ENCODE measurements at places on chromosomes 6 and 20. TPM values are rescaled to one million over a fixed set of nuclear protein-coding genes. Genes with fewer than 3 reads are reported as not detected.

Gene HLA-DQB1
- total RNA-seq = not detected

Gene IER3
- total RNA-seq = 148 TPM

Gene COX4I2
- total RNA-seq = not detected

Gene EBF4
- total RNA-seq = 9.6 TPM

Gene ARMH2
- total RNA-seq = not detected

Gene VSTM2L
- total RNA-seq = not detected

Gene ENPP3
- 0.29 TPM for total RNA-seq

Gene SPEF1
- total RNA-seq = 0.54 TPM

Gene PSORS1C2
- not detected for total RNA-seq

DNA sequence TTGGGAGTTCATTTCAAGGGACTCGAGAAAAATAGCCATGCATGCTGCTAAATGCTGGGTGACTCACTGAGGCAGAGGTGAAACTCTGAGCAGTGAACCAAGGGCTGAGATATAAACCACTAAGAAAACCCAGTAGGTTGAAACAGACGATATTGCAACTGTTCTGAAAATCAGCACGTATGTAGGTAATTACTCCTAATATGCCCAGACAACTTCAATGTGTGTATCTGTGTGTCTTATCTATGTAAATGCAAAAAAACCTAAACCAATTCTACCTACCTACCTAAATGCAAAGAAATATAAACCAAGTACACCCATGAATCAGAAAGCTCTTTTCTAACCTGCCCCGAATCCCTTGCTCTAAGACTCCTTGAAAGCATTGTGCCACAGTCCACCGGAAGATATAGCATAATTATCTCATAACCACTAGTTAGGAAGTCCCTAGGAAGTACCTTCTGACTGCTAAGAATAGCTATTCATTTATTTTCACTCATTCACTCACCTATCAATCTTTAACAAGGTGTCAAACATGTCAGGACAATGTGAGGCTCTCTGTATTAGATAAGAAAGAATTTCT is 458.7 kb upstream of the RUNX2 start:
- peak; percentile 3 for DNase-seq

DNA sequence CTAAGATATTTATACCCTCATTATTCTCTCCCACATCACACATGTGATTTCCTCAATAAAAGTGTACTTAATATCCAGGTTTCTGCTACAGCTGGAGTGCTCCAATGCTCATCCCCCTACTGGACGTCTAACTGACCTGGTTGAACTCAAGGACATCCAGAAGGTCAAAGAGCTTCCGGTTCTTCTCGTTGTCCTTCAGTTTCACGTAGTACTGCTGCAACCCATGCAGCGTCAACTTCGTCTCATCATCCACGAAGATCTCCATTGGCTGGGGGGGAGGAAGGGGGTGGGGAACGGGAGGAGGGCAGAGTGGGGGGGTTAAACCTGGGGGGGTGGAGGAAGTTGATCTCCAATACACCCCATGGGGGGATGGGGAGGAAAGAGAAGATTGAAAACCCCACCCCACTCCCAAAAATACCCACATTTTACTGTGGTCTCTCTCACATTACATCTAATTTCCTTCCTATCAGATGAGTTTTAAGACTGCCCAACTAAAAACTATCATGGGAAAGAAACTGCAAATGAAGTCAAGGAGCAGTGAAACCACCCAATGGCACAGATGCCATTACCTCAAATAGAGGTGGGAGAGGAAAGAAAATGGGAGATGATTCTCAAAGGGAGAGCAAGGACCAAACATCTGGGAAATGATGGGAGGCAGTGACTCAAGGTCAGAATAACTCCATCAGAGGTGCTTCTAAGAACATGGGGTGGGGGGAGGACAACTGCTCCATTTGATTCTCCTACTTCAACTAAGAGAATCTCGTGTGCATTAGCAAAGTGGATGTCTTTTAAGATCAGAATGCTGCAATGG is 4.1 kb downstream of the MCCD1 start:
- DNase-seq = no peak

DNA sequence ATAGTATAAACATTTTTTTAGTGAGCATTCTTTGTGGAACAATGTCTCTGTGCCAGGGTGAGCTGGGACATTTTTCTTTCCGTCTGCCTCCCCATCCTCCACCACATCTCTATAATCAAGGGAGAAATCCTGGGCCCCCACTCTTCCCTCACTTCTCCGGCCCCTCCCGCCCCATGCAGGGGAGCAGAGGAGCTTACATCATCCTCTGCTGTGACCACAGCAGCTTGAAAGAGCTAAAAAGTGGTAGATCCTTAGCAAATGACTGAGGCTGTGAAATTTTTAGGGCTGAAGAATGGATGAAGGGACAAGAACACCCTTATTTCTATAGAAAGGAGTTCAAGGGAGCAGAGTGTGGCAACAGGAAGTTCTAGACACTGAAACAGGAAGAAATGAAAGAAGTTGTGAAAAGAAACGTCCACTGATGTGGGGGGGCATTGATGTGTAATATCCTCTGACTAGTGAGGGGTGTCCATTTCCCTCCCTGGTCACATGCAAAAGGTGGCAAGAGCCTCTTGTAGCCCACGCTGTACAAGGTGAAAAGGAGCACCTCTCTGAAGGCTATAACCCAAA is 380.3 kb upstream of the JARID2 start:
- no peak for DNase-seq

DNA sequence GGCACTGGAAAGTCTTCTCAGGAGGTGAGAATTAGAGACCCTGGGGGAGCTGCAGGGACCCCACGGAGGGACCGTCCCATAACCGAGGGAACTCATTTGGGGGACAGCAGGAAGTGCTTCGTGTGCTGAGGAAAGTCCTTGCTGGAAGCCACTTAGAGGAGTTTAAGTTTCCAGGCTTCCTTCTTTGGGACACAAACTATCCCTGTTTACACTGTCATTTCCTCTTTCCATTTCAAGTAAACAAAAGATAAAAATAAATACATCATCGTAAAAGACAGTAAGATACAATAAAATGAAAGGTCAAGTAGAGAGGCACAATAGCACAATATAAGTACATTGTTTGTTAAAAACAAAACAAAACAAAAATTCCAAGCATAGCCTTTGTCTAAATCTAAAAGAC is 101.2 kb downstream of the TTLL2 start:
- DNase-seq = no peak

GRCh38 chr6:14212020-14212419 is 94.4 kb downstream of the CD83 start:
- no peak for DNase-seq

- peak; percentile 20 for DNase-seq
Measured at GRCh38 chr6:137188855-137189254, 15.4 kb upstream of the IL22RA2 start.

- no peak for DNase-seq
Measured at GRCh38 chr20:35146299-35146919, 727 bp downstream of the EDEM2 start.

- peak; percentile 26 for DNase-seq
Measured at GRCh38 chr6:144809120-144809519, 524.0 kb downstream of the UTRN start.

- DNase-seq = no peak
Measured at GRCh38 chr20:47656318-47656717, 129.0 kb downstream of the SULF2 start.

DNA sequence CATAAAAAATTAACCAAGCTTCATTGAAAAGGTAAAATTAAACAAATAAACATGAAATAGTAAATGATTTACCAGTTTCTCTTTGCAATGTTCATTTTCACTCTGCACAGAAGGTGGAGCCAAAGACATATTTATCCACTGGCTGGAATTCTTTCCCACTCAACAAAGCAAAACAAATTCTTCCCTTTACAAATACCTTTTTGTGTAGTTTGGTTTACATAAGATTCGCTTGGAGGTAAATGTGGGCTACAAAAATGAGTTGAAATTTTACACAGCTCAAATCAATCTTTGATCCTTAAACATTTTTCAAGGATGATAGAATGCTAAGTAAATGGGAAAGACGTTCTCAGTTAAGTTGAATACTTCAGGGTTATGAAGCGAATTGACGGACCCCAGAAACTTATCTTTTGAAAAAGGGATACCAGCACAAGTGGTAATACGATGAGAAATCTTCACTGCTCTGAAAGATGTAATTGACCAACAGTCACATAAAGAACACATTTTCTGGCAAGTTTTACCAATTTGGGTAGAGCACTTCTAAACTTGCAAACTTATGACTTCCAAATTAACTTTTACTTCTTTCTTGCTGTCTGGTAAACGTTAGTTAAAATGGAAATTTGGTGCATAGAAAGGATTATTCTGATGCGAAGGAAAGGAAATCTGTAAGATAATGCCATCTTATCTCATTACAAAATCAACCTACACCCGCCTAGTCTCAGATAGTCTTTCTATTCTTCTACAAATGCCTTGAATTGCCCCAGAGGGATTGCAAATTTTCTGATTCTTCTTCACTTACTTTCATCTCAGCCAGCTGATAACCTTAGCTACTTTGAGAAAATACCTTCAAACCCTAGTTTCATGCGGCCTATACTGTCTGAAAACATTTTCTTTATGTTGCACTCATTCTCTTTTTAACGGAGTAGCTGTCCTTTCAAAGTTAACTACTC is 4.7 kb upstream of the GJA1 start:
- peak; percentile 48 for DNase-seq

GRCh38 chr6:34378470-34378869 is 14.0 kb downstream of the NUDT3 start:
- no peak for DNase-seq

GRCh38 chr6:4316867-4317400 is 181.6 kb upstream of the ECI2 start:
- no peak for DNase-seq

DNA sequence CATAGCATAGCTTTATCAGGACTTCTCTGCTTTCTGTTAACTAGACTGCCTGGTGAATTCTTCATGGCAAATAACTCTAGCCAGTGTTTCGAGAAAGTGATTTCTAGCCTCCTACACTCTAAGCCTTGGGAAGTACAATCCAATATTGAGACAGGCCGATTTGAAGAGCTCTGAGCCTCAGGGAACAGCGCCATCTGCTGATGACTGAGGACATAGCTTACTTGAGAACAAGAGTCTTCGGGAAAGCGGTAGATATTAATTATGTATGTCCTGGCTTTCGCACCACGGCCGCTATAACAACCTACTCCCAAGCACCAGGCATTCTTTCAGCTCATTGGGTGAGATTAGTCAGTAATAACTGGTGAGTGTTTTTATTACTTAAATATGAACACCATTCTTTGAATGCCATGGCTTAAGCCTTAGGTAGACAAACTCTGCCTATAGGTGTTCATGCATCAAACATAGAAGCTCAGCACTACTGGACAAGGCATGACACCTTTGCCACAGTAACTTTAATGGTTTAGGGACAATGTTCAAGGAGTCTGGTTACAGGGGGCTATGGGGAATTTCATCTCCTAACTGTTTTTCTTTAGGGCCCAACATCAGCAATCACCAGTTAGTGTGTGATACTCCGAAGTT is 518.6 kb downstream of the BMP2 start:
- peak; percentile 52 for DNase-seq

All from Caki2 (cell line).